ENCODE measurements at places on chromosomes 7 and 10.

DNA sequence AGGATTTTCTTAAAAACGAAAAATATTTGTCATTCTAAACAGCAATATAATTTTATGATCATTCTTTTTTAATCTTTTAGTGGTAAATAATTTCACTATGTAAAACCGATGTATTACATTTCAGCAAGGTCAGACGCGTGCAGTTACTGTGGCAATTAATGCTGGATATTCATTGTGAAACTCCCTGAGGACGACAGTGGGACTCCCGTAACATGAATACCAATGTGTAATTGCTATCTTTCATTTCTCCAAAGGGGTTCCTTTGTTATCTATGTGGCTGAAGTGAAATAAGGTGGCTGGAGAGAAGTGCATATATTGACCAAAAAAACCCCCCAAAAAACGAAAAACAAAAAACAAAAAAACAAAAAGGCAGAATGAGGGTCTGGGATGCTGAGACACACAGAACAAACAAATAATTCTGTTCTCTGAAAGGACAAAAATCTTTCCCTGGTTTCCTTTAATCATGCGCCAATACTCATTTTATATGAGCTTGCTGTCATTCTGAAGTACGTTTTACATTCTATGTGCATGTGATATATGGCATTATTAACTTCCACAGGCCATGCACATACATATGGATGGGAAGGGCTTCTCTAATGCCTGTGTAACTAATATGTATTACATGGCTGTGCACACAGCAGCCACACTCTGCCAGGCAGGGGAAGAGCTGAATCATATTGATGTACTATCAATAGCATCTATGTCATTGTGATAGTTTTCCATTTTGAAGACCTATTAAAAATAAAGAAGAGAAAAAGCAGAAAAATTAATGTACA is 161.4 kb downstream of the RAPGEF5 start:
- no peak for DNase-seq

DNA sequence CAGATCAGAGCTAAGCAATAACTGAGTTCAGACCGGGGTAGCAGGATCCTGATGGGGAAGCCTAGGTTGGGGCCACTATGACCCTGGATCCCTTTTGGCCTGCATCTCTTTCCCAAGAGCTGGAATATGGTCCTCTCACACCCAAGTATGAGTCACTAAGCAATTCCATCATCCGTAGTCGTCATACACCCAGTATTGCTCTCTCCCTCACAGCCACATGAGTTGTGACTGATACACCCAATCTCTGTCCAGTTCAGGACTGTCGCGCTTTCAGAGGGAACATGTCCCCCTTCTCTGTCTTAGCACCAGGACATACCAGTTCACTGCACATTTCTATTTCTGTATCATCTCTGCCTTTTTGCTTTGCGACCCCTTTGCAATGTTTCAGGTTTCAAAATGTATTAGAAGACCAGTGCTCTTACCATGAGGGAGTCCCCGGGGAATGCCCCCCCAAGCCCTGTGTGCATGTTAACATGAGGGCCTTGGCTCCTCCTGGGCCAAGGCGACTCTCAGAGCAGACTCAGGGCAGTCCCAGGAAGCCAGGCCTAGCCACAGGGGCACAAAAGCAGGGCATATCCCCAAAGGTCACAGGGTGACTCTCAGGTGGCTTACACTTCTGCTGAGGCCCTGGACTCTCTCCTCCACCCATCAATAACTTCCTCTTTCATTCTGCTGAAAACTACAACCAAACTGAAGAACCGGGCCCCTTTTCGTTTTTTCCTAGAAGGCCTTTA is 75.3 kb upstream of the SAMD8 start:
- DNase-seq, result no peak

GRCh38 chr7:121237601-121238000 is 91.2 kb upstream of the WNT16 start:
- no peak for DNase-seq

DNA sequence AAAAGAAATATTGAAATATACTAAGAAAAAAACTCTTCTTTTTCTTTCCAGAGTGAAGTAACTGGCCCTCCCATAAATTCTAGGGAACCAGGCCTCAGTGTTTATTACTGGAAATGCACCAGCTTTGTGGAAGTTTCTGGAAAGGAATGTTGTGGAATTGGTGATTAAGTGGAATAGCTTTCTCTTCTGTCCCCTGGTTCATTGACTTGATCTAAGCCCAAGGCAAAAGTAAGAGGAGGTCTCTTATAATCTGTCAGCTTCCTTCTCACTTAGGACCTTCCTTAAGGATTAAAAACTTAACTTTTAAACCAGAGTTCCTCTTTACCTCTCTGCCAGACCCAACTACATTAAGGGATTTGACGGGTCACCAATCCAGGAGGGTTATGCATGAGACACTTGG is 266.2 kb downstream of the SLC25A13 start:
- no peak for DNase-seq

GRCh38 chr10:107649249-107649648 is 484.7 kb upstream of the SORCS1 start:
- no peak for DNase-seq

DNA sequence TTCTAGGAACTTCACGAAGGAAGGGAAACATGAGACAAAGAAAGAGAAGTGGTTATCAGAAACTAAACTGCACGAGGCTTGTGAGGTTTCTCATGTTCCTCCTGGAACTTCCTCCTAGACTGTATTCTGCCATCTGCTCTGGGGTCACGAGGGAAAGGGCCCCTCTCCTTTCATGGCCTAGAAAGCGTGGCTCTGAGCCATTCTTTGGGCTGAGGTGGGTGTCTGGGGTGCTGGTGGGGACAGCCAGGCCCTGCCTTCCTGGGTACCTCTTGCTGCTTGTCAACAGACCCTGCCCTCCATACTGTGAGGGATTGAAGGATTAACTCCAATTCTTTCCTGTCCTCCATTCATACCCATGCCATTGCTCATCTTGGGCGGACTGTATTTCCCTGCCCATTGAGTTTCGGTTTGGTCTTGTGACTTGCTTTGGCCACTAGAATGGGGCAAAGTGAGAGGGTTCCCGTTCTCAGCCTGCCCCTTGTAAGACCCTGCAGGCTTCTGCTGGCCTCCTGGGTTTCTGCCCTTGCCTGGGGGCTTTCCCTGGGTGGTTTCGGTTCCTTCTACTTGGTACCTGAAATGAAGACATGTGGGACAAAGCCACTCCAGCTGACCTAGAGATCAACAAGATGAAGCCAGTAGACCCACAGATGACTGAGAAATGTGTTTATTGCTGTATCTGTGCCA is 14.9 kb upstream of the GIMAP8 start:
- DNase-seq, result no peak

DNA sequence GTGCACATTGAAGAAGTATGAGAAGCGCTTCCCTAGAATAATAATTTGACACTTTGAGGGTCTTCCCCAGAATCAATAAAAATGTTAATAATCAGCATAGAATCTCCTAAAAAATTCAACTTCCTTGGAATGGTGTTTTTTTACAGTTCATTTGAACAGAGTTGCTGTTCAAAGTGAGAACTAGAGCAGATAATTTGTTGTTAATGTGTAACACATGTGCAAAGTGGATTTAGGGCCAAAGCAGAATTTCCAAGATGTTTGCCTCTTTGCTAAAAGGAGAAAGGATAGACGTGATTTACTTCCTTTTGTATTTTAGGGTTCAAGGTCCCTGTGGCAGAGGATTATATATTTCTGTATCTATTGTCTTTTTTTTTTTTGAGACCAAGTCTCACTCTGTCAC is 73.8 kb downstream of the ZNF277 start:
- DNase-seq, result no peak

DNA sequence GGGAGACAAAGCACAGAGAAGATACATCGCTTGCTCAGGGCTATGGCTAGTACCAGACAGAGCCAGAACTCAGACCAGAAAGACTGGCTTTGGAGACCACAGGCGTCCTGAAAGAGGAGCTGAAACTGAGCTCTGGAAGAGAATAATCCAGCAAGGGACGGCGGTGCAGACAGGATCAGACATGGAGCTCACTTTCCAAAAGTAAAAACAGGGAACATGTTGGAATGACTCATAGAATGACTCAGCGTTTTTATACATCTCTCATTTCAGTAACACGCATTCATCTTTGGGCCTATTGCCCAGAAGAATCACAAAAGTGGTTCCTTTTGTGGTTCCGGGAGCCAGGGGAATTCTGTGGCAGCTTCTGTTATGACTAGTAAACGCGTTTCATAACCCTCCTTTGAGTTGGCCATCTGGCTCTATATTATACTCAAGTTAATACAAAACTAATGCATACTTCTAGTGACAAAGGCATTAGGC is 37.2 kb downstream of the PLEKHS1 start:
- no peak for DNase-seq

DNA sequence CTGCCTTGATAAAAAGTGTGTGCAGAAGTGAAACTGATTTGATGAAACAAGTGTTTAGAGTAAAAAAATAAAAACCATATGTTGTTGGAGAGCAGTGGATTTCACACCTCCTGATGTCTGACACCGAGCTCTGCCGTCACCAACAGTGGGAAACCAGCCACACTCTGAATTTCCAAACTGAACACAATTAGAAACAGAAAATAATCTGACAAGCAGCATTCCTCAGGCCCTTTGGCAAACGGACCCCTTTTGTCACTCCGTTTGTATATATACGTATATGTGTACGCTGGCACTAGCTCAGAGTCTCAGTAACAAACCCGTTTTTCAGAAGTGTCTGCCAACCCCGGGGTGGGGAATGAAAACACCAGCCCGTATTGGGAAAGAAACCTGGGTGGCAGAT is 32.4 kb downstream of the TACC2 start:
- no peak for DNase-seq

DNA sequence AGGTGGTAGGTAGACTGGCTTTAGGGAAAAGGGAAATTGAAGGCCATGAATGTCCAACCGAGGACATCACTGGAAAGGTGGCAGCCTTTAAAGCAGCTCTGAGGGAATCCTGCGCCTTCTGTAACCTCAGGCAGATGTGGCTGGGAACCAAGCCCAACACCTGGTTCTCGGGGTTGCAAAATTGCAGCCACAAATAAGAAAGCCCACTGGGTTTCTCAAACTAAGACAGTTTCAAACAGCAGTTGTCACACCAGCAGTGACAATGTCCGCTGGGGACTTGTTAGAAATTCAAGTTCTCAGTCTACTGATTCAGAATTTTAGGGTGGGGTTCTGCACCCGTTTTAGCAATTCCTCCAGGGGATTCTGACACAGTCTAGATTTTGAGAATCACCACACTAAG is 42.7 kb upstream of the STEAP1B start:
- no peak for DNase-seq

- no peak for DNase-seq
Measured at GRCh38 chr7:77648742-77649338, 47.4 kb upstream of the RSBN1L start.

GRCh38 chr7:115229401-115230105 is 307.7 kb downstream of the MDFIC start:
- no peak for DNase-seq

- DNase-seq, result no peak
Measured at GRCh38 chr10:89351412-89351779, 23.6 kb downstream of the IFIT3 start.

DNA sequence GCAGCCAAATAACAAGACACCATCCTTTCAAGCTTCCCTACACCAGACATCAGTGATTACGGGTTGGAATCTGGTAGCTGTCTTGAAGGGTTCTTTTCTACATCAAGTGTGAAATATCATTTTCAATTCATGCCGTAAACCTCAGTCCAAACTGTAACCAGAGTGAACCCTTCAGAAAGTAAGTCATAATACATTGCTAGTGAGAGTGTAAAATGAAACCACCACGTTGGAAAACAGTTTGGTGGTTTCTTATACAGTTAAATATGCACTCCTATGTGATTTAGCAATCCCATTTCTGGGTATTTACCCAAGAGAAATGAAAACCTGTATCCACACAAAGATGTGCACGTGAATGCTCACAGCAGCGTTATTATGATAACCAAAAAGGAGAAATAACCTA is 25.6 kb upstream of the ZC3HAV1L start:
- DNase-seq, result no peak

- DNase-seq, result no peak
Measured at GRCh38 chr7:5215313-5215712, 25.3 kb downstream of the WIPI2 start.

GRCh38 chr10:27100813-27101347 is 586 bp upstream of the ANKRD26 start:
- no peak for DNase-seq

GRCh38 chr10:8049045-8049864 is 5.2 kb upstream of the GATA3 start:
- no peak for DNase-seq

GRCh38 chr7:34756025-34756437 is 98.0 kb downstream of the NPSR1 start:
- DNase-seq, result peak; percentile 60

- DNase-seq, result no peak
Measured at GRCh38 chr7:51927738-51928137, 611.1 kb upstream of the COBL start.

DNA sequence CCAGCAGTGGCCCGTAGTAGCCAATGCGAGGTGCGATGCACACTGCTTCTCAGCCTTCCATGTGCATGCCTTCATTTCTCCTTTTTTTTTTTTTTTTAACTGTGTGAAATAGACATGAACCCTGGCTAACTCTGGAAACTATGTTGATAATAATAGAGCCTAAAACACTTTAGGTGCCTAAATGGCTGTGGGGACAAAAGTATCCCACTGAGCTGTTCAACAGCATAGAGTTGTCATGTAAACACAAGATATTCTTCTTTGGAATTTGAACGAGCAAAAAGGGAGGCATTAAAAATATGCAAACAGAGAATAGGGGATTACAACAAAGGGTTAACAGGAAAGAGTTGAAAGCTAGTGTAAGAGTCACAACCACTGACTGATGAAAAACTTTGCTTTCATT is 162.1 kb upstream of the NOBOX start:
- DNase-seq, result peak; percentile 20

GRCh38 chr7:154865984-154866685 is 136.8 kb downstream of the PAXIP1 start:
- DNase-seq, result no peak

DNA sequence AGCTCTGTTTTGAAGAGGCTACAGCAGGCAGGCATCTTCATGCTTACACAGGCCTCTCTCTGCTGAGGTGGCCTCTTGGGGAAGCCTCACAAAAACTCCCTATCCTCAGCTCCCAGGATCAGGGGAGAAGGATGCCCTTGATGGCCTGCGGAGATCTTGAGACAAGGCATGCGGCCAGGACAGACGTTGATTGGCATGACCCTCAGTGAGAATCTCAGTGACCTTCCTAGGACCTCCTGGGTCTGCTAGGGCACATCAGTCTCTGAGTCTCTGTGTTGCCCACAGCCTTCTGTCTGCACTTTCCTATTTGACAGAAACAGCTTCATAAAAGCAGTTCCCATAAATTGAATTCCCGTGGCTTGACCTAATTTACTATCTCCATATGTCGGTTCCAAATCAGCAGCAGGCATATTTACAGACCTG is 1005.8 kb upstream of the C7orf33 start:
- no peak for DNase-seq
